ENCODE measurements at places on chromosomes 1 and 21.

- DNase-seq, result no peak
These were observed 636.4 kb downstream of the SMYD3 start for GRCh38 chr1:245870698-245871097.

- DNase-seq, result no peak
These were observed 1574.2 kb downstream of the PLA2G4A start for GRCh38 chr1:188402986-188403385.

GRCh38 chr1:34444516-34444915 is 267.8 kb downstream of the C1orf94 start:
- DNase-seq, result no peak

DNA sequence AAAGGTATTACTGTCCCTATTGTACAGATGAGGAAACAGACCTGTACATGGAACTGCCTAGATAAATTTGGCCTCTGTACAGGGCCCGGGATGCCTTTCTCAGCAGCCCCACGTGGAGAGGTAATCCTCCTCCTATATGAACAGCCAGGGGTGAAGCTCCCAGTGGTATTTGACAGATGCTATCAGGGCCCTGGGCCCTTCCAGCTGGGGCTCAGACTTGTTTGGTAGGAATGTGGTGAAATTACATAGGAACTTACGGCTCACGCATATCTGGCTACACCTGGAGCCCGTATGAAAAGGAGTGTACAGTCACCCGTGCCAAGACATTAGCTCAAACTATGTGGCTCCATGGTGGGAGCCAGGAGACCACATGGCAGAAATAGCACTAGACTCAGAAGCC is 24.8 kb upstream of the TCEA3 start:
- DNase-seq, result no peak

DNA sequence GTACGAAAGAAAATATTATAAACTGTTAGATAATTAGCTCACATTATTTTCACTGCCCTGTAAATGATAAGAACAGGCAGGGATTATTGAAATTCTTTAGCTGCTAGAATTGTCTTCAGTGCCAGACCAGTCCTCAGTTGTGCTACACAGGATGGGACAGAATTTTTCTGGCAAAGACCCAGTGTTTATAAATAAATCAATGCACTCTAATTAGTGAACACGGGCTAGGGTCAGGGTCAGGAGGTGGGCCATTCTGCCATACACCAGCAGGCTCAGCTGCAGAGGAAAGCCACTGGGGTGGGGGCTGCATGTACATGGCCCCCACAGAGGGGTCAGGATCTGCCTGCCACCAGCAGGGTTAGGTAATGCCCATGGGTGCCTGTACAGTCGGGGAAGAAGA is 6.4 kb downstream of the BCAR3 start:
- DNase-seq, result no peak

DNA sequence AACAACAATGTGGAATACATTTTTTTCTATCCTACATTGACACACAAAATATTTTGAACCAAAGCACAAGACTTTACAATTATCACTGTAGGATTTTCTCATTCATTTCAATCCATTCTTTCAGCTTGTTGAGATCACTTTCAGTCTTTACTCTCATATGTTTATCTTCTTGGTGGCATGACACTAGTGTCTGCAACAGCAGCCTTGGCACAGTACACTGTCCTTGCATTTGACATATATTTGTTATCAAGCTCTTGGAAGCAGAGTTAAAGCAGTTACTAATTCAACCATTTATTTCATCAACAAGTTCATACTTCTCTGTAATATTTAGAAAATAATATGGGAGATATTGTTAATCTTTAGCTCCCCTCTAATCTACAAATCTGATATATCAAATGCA is 922.4 kb upstream of the ADGRL2 start:
- no peak for DNase-seq

- DNase-seq, result no peak
These were observed 7.9 kb downstream of the ACAP3 start for GRCh38 chr1:1299686-1300351.

DNA sequence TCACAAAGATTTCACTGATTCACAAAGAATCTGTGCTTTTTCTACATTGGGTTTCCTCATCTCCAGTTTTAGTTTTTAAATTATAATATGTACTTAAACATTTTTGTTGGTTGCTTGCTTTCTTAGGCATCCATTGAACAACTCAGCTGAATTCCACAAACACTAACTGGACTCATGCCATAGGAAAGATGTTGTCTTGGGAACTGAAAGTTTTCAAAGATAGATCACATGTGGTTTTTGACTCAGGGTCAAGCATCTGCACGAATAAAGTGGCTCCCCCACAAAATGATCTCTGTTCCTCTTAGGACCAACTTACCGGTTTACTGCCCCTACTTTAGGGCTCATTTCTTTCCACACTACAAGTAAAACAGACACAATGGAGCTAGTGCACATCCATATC is 3.1 kb upstream of the KRTAP21-1 start:
- DNase-seq, result no peak

- DNase-seq, result no peak
These were observed 21.8 kb upstream of the POU3F1 start for GRCh38 chr1:38068220-38068979.

- no peak for DNase-seq
These were observed 22.7 kb downstream of the MRPL37 start for GRCh38 chr1:54222711-54223110.

DNA sequence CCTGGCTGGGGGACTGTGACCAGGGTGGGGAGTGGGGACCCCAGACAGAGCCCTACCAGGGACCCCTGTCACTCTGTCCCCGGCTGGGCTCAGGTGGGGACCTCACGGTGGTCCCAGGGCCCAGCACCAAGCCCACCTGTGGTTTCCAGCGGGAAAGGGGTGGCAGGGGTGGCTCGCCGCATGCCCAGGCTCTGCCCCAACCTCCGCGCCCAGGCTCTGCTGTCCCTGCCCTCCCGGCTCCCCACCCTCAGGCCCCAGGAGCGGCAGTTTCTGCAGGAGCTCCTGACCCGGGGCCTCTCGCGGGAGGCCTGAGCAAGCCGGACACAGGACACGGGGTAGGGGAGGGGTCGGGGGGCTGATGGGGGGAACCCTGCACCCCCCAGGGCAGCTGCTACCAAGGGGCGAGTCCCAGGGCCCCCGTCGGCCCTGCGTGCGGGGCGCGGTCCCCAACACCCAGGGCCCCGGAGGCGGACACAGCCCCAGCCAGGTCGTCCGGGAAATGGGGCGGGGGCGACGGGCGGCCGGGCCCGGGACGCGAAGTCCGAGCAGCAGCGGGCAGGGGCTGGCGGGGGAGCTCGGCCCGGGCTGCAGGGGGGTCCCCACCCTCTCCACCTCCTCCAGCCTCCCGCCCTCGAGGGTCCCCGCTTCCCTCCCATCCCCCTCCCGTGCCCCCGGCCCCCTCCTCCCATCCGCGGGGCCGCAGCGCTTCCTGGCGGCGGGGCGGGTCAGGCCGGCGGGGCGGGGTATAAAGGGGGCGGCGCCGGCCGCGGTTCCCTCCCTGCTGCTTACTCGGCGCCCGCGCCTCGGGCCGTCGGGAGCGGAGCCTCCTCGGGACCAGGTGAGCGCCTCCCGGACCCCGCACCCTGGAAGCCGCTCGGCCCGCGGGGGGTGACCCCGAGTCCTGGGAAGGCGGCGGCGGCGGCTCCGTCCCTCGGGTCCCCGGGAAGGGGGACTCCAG is at the start of gene COL6A2:
COL6A2 (plus strand) TSS at position 777 of the 958 bp plus-strand sequence.
- DNase-seq, result no peak

GRCh38 chr1:239735111-239735510 is 348.7 kb downstream of the CHRM3 start:
- DNase-seq, result no peak

- DNase-seq, result no peak
These were observed 1.6 kb upstream of the SH3BGRL3 start for GRCh38 chr1:26278303-26278702.

DNA sequence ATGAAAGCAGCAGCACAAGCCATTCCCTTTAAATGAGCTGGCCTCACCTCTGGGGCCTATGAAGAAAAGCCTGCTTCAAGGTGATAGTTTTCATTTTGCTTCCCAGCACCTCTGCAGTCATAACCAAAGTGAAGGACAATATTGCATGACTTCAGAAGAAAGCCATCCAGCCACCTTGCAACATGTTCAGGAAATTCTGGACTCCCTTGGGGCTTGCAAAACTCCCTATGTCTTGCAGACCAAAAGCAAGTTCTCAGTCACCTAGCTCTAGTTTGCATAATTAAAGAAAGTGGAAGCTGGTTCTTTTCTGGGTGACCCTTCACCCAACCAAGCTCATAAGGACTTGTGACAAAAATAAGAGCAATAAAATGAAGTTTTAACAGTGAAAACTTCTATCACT is 87.6 kb downstream of the GFI1 start:
- DNase-seq, result no peak

- DNase-seq, result peak; percentile 25
These were observed 55.0 kb upstream of the PAX7 start for GRCh38 chr1:18575620-18576019.

GRCh38 chr1:81850031-81850430 is 49.3 kb downstream of the ADGRL2 start:
- DNase-seq, result no peak

- DNase-seq, result no peak
These were observed 142.6 kb downstream of the DENND1B start for GRCh38 chr1:197632651-197633050.

GRCh38 chr21:44490405-44490804 is 35.1 kb downstream of the LRRC3 start:
- DNase-seq, result no peak

DNA sequence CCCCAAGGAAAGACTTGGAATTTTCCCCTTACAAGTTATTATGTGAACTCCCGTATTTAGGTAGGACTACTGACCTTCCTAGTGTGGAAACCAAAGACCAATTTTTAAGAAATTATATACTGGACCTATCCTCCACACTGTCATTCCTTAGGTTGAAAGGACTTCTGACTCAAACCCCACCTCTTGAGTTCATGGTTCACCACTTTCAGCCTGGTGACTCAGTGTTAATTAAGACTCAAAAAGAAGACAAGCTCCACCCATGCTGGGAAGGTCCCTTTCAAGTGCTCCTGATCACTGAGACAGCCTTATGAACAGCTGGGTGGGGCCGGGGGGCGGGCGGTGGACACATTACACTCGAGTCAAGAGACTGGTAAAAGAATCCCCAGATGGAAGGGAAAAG is 113.2 kb downstream of the LRRC53 start:
- no peak for DNase-seq

DNA sequence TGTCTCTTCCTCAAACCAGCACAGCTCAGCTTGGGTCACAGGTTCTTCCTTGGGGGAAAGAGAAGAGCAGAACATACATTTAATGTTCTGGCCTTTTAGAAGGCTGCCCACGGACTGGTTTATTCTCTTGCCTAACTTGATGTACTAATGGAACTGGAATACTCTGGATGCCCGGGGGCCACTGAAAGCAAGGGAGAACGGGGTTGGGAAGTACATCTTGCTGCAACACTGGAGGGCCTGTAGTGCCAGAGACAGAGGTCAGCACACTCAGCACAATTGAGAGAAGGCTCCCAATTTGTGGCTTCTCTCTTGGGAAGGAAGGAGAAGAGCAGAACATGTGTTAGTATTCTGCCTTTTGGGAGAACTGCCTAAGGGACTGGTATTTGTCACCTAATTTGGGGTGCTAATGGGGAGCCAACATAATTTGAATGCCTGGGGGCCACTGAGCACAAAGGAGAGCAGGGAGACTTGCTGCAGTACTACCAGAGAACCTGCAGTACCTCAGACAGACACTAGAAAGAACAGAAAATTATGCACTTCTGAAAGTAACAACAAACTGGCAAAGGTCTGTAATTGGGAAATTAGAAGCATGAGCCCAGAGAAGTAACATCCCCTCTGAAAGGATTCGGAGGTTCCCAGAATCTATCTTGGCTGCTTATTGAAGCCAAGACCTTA is 14.1 kb downstream of the ZNF691 start:
- DNase-seq, result no peak

- no peak for DNase-seq
These were observed 48.6 kb upstream of the GPR52 start for GRCh38 chr1:174399211-174399610.

- DNase-seq, result no peak
These were observed 91.5 kb upstream of the KCNE2 start for GRCh38 chr21:34272321-34272720.

DNA sequence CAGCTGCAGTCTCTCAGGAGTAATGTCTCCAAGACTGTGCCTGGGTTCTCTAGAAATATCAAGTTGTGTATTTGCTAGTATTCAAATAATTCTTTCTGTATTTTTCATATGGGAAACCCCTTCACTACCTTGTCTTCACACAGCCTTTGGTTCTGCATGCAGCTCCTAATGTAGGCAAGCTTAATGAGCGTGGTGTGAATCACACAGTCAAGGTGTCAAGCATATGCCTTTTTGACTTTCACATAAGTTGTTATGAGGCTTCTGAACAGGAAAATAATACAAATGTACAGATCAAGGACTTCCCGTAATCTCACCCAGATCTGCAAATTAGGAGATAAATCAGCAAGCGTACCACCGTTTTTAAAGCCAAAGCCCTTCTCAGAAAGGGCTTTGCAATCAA is at the start of gene FCRL3:
FCRL3 (minus strand) TSS at position 38 of the 400 bp plus-strand sequence. CDS start 280 bp downstream, outside the sequence.
- DNase-seq, result no peak

- no peak for DNase-seq
These were observed 39.5 kb downstream of the LBR start for GRCh38 chr1:225388372-225388771.
